Heart right ventricle (tissue), 16 donors: ENCODE measurements at places on chromosomes 5 and 9. TPM values are rescaled to one million over a fixed set of nuclear protein-coding genes. Genes with fewer than 3 reads are reported as not detected.

The STRBP gene
- polyA plus RNA-seq, result 11.4 TPM

The PCDHB11 gene
- polyA plus RNA-seq, result 0.37 TPM

The IL4 gene
- polyA plus RNA-seq, result not detected

DNA sequence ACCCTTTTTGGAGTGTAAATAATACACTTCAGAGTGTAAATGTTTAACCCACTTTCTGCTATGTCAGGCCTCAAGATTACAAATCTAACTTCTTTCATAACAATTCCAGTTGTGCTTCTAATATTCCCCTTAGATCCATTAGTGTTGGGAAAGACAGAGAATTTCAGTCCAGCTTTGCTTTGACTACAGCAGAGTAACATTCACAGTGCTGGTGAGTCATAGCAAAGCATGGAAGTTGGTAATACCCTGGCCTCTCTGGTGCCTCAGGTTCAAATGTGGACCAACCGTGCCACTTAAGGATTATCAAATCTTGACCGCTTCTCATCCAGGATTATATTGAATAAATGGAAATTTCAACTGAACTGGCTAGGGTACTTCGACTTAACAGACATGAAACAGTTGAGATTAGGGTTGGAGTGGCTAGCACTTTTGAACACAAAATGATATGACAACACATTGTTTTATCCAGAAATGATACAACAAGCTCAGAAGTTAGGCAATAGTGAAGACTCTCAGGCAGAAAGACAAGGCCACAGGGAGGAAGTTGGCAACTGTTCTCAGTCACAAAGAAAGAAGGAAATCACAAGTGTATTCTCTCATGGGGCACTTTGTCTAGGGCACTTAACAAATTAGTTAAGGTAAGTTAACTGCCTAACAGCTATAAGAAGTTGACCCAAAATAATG is 24.4 kb upstream of the RASA1 start:
- no peak for DNase-seq
- no peak overlapping the region for H3K27ac ChIP-seq
- H3K4me1 ChIP-seq, result no peaks in the 10 kb centered on the region
